ENCODE measurements at places on chromosomes 11 and 22.

GRCh38 chr11:44525473-44526252, 39.8 kb upstream of the CD82 start:
- no peak overlapping the region for H3K4me3 ChIP-seq
- no peaks in the 10 kb centered on the region for H3K36me3 ChIP-seq
- DNase-seq, result no peak
- no peaks in the 10 kb centered on the region for H3K4me1 ChIP-seq

DNA sequence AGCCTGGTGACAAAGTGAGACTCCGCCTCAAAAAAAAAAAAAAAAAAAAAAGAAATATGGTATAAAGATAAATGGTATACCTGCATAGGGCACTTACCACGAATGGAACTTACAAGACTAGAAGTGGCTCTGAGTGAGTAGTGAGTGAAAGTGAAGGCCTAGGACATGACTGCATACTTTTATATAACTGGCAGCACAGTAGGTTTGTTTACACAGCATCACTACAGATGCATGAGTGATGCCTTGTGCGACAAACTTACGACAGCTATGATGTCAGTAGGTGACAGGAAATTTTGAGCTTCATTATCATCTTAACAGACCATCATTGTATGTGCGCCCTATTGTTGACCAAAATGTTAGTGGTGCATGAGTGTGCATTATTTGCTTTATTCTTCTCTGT, 17.7 kb downstream of the XRCC6 start:
- H3K4me3 ChIP-seq, result no peak overlapping the region
- peaks cover 59% of the 10 kb centered on the region for H3K36me3 ChIP-seq
- no peaks in the 10 kb centered on the region for H3K4me1 ChIP-seq
- no peak overlapping the region for H3K27ac ChIP-seq

DNA sequence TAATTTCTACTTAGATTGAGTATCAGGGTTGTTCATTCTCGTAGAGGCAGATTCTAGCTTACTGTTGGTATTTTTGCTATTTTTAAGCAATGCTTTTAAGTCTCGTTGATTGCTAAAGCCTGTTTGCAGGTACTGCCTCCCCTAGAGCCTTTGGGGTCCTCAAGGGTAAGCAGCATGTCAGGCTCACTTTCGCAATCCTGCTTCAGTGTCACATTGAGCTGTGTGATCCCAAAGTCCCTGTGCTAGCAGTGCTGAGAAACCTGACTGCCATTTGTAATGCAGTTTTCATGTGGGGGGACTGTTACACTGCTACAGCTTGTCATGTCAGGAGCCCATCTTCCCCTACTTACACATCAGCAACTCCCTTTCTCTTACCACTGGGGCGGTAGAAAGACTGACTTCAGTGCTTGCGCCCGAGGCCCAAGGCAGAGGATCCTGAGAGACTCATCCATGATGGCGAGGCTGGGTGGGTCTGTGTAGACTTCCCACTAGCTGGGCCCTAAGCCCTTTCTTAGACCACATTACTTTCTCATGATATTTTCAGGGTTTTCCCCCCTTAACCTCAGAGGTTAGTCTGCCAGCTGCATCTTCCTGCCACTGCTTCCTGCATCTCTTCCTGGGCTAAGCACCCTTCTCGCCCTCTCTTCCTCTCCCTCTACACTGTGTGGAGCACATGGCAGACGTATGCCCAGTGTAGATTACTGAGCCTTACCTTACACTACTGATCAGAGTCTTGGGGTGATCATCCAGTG, 40.8 kb upstream of the ST14 start:
- H3K27ac ChIP-seq, result no peak overlapping the region
- H3K4me3 ChIP-seq, result no peak overlapping the region
- H3K27me3 ChIP-seq, result no peaks in the 10 kb centered on the region
- peaks cover 25% of the 10 kb centered on the region for H3K4me1 ChIP-seq
- H3K36me3 ChIP-seq, result peaks cover 14% of the 10 kb centered on the region
- DNase-seq, result no peak

DNA sequence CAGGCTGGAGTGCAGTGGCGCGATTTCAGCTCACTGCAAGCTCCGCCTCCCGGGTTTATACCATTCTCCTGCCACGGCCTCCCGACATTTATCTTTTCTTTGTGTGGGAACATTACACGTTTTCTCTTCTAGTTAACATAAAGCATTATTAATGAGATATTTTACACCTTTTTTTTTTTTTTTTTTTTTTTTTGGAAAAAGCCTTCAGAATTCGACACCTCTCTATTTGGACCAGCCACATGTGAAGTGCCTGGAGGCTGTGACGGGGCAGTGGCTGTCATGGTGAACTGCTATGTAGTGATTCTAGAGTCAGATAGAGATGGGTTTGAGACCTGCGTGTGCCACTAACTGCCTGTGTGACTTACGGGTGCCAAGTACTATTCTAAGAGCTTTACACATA, 64.3 kb downstream of the SMIM38 start:
- no peak overlapping the region for H3K4me3 ChIP-seq
- peaks cover 2% of the 10 kb centered on the region for H3K27me3 ChIP-seq
- no peaks in the 10 kb centered on the region for H3K4me1 ChIP-seq
